ENCODE measurements at places on chromosomes 5 and 9. TPM values are rescaled to one million over a fixed set of nuclear protein-coding genes. Genes with fewer than 3 reads are reported as not detected.

GRCh38 chr9:121404906-121405305, 34.9 kb upstream of the STOM start:
- no peak overlapping the region for H3K4me3 ChIP-seq
- no peaks in the 10 kb centered on the region for H3K27me3 ChIP-seq
- H3K27ac ChIP-seq, result no peak overlapping the region
- H3K36me3 ChIP-seq, result no peaks in the 10 kb centered on the region
- no peaks in the 10 kb centered on the region for H3K4me1 ChIP-seq

- no peaks in the 10 kb centered on the region for H3K36me3 ChIP-seq
- no peak overlapping the region for H3K27ac ChIP-seq
- H3K27me3 ChIP-seq, result no peaks in the 10 kb centered on the region
- no peak for DNase-seq
Observed at GRCh38 chr9:91657501-91657900, 233.9 kb upstream of the NFIL3 start.

DNA sequence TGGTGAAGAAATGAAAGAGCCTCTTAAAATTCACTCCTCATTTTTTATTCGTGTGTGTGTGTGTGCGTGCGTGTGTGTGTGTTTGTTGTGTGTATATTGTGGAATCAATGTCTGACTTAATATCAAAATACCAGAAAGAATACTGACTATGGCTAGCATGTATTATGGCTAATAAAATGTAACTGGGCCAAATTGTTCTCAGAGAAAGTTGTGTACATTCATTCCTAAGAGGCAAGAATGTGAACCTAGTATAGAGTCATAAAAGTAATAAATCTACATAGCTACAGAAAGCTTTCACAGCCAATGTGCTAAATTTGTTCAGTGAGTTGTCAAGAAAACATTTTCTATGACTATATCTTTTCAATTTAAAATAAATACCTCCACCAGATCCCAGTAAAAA, 211.5 kb downstream of the EBF1 start:
- H3K4me3 ChIP-seq, result no peak overlapping the region
- no peak for DNase-seq
- H3K36me3 ChIP-seq, result no peaks in the 10 kb centered on the region

DNA sequence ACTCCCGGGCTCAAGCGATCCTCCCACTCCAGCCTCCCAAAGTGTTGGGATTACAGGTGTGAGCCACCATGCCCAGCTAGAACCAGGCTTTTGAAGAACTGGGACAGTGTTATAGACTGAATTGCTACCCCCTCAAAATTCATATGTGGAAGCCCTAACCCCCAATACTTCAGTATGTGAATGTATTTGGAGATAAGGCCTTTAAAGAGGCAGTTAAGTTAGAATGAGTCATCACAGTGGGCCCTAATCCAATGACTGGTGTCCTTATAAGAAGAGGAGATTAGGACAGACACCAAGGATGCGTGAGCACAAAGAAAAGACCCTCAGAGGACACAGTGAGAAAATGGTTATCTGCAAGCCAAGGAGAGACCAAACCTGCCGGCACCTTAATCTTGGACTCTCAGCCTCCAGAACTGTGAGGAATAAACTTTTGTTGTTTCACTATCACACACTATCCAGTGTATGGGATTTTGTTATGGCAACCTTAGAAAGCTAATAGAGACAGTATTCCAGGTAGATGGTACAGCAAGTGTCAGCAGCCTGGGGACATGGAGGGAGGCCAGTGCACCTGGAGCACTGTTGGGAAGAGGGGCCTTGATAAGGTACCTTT, 31.4 kb upstream of the ERGIC1 start:
- no peaks in the 10 kb centered on the region for H3K36me3 ChIP-seq
- H3K4me1 ChIP-seq, result no peaks in the 10 kb centered on the region
- DNase-seq, result no peak
- H3K4me3 ChIP-seq, result no peak overlapping the region
- no peaks in the 10 kb centered on the region for H3K27me3 ChIP-seq

- no peak overlapping the region for H3K27ac ChIP-seq
- no peaks in the 10 kb centered on the region for H3K36me3 ChIP-seq
- no peaks in the 10 kb centered on the region for H3K4me1 ChIP-seq
- no peak overlapping the region for H3K4me3 ChIP-seq
Observed at GRCh38 chr9:74379718-74380117, 117.4 kb upstream of the RORB start.

The PCAT7 gene
- total RNA-seq, result not detected

The EQTN gene
- not detected for total RNA-seq

The CARTPT gene
- total RNA-seq, result not detected

Measured in thyroid gland (tissue), 4 donors.